ENCODE measurements at places on chromosomes 3 and 15.

DNA sequence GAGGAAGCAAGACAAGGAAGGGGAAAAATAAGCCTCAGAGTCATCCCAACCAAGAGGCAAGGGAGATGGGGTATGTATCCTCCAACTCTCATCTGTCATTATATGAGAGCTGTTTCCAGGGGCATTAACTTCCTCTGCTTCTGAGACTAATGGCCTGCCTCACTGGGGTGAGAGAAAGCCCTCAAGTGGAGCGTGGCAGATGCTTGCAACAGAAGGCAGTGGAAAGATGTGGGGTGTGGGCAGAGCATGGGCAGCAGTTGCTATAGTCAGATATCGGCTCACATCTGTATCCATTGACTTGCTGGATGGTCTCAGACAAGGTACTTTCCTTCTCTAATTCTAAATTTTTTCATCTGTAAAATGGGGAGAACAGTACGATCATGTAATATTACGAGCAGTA is 81.7 kb upstream of the PLCL2 start:
- no peak for DNase-seq

- no peak for DNase-seq
Observed at GRCh38 chr3:188185717-188186251, 31.8 kb downstream of the LPP start.

GRCh38 chr15:90190606-90191343 is 10.4 kb upstream of the SEMA4B start:
- DNase-seq: no peak

DNA sequence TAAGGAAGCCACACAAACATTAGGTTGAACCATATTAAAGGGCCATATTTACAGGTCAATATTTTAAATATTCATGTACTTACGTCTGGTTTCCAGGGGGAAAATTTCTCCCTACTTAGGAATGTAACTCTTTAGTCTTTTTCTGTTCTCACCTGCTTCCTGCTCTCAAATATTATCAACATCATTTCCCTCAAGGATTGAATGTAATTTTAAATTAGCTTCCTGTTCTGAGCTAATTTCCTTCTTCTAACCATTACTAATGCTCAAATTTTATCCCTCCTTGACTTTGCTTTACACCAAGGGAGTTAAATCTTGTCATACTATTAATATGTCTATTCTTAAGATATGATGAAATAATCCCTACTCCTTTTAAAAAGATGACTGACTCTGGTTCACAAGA is 103.4 kb upstream of the UBP1 start:
- DNase-seq: no peak

DNA sequence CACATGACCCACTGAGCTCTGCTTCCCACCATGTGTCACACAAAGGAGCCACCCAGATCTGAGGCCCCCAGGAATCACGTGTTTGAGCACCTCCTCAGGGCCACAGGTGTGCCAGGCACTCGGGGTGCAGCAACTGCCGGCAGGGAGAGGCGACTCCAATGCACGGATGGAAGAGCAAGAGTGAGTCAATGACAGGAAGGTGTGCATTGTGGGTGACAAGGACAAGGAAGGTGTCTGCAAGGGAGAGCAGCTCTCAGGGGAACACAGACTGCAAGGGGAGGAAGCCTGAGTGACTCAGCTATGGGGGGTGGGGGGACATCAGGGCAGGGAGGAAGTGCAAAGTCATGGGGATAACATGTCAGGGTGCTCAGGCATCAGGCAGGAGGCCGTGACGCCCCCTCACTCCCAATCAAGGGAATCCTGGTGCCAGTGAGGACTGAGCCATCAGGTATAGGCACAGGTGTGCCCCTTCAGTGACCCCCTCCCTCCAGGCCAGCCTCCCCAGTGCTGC is 67.4 kb downstream of the NUP210 start:
- DNase-seq: peak; percentile 29

DNA sequence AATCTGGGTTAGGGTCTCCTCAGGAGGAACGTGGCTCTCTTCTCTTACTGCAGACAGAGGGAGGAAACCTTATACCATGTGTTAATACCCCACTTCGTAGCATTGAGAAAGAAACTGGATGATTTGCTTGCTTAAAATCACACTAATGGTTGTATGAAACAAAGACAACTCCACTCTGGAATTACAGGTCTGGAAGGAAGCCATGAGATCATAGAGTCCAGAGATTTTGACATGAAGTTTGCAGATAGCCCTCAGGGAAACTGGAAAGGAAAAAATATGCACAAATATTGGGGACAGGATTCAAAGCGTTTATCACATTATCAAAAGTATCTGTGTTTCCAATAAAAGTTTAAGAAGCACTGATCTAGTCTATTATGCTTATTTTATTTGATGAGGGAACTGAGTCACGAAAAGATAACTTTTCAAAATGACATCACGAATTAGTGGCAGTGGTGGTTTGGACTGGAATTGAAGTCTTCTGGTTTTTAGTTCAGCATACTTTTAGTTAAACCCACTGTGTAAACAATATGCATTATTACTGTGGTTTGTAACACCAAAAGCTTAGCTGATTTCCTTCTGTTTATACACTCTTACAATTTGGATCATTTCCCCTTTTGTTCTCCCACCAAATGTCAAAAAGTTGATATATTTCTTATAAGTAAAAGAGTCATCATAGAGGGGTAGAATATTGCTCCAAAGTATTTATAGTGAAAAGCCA is 16.8 kb downstream of the FGF7 start:
- DNase-seq: no peak

DNA sequence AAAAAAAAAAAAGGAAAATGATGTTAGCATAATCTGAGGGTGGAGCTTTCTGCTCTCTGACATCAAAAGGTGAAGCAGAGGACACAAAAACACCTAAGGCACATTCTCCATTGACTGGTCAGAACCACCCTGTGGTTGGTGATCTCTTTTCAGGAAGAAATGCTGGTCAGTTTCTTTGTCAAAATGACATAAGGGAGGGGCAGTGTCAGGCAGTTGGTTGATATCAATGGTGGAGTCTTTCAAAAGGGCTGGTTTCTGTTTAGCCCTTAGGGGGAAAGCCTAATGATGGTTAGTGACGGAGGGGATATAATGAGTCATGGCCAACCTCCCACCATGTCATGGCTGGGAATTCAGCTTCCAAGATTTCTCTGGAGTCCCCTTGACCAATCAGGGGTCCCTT is 185.9 kb upstream of the GBE1 start:
- no peak for DNase-seq

GRCh38 chr15:28923726-28924280 is 38.0 kb downstream of the APBA2 start:
- DNase-seq: no peak

Data from stimulated activated CD4-positive, alpha-beta T cell treated with anti-CD3 and anti-CD28 coated beads, Interleukin-1b, Interleukin-23, amount 100 ng/mL, for 24 hours (primary cell).